ENCODE measurements at places on chromosomes 6 and 20.

DNA sequence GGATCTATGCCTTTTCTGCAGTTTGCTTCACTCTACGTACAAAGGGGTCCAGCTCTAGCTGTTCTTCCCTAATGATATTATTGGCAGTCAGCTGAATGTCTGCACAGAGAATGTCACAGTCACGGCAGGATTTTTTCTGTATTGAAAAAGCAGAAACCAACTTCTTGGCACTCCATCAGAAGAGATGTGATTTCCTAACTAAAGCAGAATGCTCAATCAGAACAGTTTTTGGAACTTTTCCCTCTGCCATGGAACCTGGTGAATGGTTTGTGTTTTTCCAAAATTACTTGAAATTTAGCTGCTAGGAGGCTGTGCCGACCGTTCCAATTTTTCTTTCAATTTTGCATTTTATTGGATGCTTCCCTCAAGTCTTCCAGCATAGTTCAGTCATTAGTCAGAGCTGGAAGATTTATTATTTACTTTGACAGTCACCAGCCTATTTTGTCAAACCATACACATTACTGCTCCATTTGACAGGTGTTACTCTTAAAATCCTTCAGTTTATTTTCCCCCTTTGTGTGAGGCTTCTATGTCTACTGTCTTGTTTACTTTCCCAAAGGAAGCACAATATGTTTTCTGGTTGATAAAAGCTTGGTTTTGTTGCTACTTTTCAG, 259.6 kb upstream of the EPHA7 start:
- no peak for DNase-seq

DNA sequence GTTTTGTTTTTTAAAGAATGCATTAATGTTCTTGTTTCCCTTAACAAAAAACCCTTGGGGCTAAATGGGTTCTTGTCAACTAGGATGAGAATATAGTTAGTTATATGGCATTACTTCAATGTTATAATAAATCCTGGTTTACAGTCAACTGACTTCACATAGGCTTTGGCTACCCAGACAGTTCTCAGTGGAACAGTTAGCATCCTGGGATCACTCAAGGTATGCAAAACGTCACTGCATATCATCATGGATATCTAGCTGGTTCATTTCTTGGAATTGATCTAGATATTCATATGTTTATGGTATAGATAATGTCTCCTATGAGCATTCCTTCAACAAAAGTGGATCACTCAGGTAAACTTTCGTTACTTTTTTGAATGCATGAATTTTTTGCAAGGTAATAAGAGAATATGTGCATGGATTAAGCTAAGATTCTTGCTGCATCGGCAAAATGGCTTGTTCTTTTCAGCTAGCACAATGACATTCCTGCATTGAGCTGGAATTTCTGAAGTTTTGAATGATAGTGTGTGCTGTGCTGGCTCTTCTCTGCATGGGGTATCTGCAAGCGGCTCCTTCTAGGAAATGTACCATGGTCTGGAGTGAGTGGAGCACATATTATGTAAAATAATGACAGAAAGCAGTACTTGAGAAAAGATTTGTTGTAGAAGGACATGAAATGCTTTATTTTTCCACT, 138.9 kb downstream of the ADGRG6 start:
- DNase-seq = no peak

DNA sequence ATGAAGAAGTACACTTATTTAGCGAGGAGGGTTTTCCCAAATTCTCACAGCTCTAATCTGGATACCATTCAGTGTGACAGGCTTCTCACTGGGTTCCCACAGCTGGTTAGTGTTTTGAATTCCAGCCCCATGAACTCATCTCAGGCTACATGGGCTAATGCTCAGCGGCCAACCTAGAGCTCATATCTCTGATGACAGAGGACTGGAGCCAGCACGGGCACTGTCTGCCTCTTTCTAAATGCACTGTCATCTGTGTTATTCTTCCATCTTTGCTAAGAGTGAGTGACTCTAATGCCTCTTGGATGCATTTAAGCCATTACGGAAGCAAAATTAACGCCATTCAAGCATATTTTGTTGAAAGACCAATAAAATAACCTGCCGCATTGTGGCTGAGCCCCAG, 308.9 kb upstream of the JAG1 start:
- no peak for DNase-seq

DNA sequence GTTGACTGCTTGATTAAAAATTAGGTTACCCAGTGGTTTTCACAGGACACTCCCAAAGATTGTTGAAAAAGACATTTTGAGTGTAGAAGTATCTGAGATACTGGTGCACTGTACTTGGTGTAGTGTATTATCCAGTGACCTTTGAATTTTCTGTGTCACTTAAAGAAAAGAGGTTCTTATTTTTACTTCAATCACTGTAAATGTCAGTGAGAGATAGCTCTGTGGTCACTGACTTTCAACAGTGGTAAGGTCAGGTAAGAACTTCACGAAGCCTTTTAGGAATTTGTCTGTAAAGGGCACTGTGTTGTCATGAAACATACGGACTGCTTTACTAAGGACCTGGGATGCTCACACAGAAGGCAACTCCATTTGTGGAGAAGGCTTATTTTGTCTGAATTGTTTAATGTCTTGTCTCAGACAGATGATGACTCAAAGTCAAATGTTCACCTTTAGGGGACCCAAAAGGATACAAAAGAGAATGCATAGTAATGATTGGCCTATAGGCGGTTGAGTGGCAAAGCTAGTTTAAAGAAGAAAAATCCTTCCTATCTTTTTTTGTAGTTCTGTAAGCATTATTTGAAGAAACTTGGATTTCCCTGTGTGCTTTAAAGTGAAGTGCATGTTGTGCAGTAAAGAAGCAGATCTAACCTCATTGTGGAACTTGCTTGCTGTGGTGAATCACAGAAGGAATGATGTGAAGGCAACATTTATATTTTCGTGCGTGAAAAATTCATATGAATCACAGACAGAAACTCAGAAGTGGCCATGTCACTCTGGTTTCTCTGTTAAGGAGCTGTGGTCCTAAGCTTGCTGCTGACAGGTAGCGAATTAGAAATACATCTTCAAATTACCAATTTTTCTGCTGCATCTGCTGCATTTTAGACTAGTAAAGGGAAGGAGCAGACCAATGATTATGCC, 47.3 kb downstream of the ZFAND3 start:
- DNase-seq = no peak

GRCh38 chr6:39791311-39791710, 865 bp upstream of the DAAM2 start:
- DNase-seq = no peak

- DNase-seq = no peak
Observed at GRCh38 chr6:14142063-14142450, 24.5 kb downstream of the CD83 start.

GRCh38 chr20:9241721-9242427, 173.0 kb downstream of the PLCB4 start:
- DNase-seq = no peak

- DNase-seq = no peak
Observed at GRCh38 chr6:123745895-123746294, 57.8 kb upstream of the NKAIN2 start.

DNA sequence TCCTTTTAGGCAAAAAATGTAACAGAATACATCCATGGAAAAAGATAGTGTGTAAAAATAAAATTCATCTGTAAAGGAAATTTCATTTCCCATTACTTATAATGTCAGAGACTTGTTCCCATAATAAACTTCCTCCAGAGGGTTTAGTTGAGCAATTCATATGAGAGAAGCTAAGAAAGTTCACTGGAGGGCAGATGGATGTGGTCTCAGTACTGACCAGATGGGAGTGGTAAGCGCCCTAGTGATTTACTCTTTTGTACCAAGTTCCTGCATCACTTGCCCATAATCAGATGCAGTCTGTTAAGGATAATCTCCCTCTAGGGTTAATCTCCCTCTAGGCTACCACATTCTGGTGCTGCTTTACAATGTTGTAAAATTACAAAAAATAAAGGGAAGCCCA, 61.7 kb downstream of the ESF1 start:
- DNase-seq = no peak

- DNase-seq = no peak
Observed at GRCh38 chr6:112787371-112787770, 440.2 kb downstream of the RFPL4B start.

- DNase-seq = no peak
Observed at GRCh38 chr6:41677124-41677921, 39.1 kb downstream of the MDFI start.

DNA sequence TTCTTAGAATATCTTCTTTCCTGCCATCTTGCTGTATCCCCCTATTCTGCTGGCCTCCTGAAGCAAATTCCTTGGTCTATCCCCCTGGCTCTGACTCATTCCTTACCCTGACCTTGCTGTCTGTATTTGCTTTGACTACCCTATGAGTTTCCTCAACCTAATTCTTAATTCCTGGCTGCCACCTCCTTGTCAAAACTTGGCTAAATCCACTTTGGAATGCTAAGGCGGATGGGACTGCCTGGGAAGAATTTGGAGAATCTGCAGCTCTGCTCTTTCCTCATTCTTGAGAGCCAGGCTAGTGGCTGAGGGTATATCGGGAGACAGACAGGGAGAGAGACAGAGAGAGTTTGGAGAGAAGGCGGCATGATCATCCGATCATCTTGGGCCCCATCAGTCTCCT, 24.4 kb downstream of the CAP2 start:
- no peak for DNase-seq

GRCh38 chr6:133705066-133705465, 183.8 kb upstream of the TCF21 start:
- no peak for DNase-seq

- DNase-seq = no peak
Observed at GRCh38 chr6:94862112-94862511, 715.2 kb upstream of the MANEA start.

DNA sequence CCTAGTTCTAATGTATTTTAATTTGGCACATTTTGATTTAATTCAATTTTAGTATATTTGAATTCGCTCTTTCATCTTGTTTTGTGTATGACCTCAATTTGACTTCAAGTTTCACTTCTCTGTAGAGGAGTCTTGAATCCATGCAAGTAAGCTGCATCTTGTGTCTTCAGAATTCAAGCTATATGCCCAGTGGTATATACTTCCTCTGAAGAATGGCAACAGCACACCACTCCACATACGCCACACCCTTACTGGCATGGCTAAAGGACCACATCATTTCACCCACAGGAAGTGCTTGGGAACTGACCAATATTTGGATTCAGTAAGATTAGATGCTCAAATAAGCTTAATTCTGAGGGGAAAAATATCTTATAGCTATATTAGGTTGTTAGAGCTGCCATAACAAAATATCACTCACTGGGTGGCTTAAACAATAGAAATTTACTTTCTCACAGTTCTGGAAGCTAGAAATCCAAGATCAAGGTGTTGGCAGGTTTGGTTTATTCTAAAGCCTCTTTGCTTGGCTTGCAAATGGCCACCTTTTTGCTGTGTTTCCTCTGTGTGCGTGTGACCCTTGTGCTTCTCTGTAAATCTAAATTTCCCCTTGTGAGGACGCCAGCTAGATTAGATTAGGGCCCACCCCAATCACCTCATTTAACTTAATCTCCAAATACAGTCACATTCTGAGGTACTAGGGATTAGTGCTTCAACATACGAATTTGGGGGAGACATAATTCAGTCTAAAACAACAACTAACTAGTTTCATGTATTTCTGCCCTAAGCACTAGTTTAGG, 2.8 kb upstream of the ASF1A start:
- no peak for DNase-seq

GRCh38 chr6:82381278-82381677, 17.7 kb downstream of the TPBG start:
- DNase-seq = no peak

DNA sequence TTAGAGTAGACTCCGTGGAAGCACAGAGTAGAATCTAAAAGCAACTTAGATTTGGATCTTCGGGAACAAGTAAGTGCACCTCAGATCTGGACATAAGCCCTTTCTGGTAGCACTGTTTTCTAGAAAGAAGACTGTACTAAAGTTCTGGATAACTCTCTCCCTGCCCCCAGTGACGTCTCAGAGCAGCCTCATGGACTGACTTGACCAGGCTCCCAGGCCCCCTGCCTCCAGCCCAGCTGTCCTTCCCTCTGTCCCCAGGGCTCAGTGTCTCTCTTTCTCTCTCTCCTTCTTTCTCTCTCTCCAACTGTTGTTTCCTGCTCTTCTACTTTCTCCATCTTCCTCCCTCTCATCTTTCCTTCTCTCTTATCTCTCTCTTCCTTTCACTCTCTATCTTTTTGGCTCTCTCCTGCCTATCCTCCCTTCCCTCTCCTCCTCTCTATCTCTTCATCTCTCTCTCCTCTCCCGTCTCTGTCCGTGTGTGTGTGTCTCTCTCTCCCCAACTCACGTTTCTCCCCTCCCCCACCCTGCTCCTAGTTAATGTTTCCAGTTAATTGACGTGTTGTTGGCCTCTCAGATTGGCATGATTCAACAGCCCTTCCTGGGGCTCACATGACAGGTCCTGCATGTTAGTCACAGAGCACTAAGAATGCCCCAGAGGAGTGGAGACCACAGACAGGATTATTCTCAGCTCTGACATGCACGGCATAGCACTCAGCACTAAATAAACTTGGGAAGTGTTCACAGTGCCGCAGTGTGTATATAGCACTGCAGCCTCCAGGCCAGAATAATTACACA, 180.4 kb upstream of the FOXQ1 start:
- DNase-seq = no peak

- no peak for DNase-seq
Observed at GRCh38 chr20:32087070-32087469, 22.4 kb upstream of the TM9SF4 start.

DNA sequence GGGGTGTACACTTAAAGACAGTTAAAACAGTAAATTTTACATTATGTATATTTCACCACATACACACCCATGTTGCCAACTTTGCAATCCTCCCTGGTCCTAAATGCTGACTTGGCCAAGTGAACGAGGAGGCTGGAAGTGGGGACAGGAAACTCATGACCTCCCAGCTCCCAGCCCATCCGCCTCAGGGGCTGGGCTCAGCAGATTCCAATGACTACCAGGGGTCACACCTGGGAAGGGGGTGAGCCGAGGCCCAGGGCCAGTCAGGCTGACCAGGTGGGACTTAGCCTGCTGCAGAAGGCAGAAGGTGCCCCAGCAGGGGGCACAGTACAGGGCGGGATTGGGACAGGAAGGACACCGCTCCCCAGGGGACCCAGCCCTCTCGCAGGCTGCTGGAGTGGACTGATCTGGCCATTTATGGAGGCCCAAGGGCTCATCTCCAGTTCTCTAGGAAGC, 2.4 kb downstream of the SIGLEC1 start:
- DNase-seq = no peak

- DNase-seq = no peak
Observed at GRCh38 chr6:63527658-63528514, 44.4 kb upstream of the LOC128125822 start.
